H9 (cell line): ENCODE measurements at places on chromosomes 1 and 21. TPM values are rescaled to one million over a fixed set of nuclear protein-coding genes. Genes with fewer than 3 reads are reported as not detected.

DNA sequence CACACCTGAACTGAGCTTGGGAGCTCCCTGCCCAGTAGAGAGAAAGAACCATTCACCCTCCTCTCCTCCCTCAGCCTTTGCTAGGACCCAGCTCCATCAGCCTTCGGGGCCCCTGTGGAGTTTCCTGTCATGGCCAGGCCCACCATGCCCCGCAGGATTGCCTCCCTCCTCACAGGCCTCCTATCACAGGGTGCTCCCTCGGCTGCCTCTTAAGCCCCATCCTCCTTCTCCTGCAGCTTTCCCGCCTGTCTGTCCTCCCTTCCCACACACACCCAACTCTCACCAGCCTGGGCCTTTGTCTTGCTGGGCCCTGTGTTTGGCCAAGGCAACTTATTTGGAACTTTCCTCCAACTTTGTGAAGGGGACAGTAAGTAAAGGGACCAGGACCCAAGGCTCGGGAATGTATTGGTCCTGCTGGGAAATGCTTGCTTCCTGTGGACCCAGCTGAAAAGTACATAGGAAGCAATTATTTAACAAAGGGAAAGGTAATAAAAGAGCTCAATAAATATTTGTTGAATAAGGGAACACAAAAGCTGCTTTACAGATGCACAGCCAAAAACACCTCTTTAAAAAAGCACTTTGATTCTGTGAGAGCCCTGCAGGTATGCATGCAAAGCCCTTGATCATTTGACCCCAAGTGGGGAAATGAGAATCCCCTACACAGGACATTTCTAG, 31.6 kb upstream of the TENT5C start:
- peak; percentile 33 for DNase-seq

GRCh38 chr1:79472067-79472656, 465.6 kb upstream of the ADGRL4 start:
- DNase-seq, result no peak

GRCh38 chr1:205652984-205653383, 21.2 kb upstream of the ELK4 start:
- no peak for DNase-seq

DNA sequence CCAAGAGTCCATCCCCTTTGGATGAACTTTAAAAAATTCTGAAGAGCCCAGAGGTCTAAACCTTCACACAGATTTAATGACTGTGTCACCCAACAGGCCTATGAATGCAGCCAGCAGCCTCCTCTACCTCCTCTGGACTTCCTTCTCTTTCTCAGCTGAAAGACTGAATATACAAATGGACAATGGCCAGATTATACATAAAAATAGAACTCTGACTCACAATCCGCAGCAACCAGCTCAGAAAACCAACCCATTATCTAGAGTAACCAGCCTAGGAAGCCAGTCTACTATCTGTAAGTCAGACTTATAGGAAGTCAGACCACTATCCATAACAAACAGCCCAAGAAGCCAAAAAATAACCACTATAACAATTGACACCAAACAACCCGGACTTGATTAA, 224.5 kb downstream of the ASTN1 start:
- no peak for DNase-seq

GRCh38 chr1:11566042-11566850, 87.3 kb downstream of the DISP3 start:
- DNase-seq, result no peak

- DNase-seq, result no peak
Observed at GRCh38 chr1:27522432-27523336, 32.7 kb upstream of the WASF2 start.

- DNase-seq, result peak; percentile 91
Observed at GRCh38 chr1:178341261-178341956, 155.4 kb downstream of the CLEC20A start.

GRCh38 chr1:246583448-246584185, 17.4 kb downstream of the CNST start:
- no peak for DNase-seq

- no peak for DNase-seq
Observed at GRCh38 chr21:34623516-34623915, 8.6 kb upstream of the RCAN1 start.

- no peak for DNase-seq
Observed at GRCh38 chr21:38196036-38196435, 60.8 kb upstream of the KCNJ15 start.

GRCh38 chr1:51331206-51332100, 1.1 kb upstream of the TTC39A start:
- DNase-seq, result peak; percentile 75

DNA sequence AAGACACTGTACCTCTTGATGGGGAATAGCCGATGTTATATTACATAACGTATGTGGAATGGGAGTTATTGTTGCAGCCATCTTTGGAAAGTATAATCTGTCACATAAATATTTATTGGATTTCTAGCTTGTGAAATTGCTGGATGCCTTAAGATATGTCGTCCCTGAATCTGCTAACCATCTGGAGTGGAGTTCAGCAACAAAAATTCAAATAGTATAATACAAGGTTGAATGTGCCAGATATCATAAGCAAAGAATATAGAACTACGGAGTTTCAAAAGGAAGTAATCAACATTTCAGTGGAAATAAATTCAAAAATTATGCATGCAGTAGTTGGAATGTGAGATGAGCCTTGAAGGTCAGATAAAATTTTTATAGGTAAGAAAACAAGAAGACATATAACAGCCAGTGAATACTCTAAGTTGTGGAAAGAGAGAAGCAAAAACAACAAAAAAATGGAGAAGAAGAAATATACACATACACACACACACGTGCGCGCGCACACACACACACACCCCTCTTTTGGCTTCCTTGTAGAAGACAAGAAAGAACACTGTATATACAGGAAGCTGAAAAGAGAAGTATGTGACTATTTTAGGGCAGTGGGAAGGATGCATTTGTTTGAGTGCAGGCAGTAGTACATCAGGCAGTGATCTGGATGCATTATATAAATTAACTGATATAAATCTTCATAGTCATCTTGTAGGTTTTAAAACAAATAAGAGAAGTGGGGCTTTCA, 516.7 kb downstream of the KCNT2 start:
- DNase-seq, result no peak

GRCh38 chr21:34195335-34195734, 122.0 kb downstream of the MRPS6 start:
- peak; percentile 89 for DNase-seq

- DNase-seq, result no peak
Observed at GRCh38 chr1:70764747-70765146, 282.9 kb downstream of the PTGER3 start.

DNA sequence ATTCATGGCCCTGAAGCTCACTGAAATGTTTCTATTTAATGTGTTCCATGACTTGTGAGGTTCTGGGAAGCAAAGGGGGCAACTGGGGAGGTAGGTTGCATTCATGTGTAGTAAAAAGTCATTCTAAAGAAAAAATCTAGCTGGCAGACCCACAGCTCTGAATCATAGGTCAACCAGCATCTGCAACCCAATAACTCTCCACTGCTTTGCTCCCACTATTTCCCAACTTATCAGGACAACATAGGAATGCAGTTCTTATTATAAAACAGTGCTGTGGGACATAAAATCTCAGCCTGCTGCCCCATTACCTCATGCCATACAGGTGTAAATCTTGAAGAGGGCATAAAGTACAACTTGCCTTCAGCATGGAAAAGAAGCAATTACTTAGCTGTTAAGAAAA, 576.1 kb upstream of the PTBP2 start:
- DNase-seq, result no peak

- no peak for DNase-seq
Observed at GRCh38 chr1:232574077-232574476, 55.9 kb downstream of the SIPA1L2 start.

DNA sequence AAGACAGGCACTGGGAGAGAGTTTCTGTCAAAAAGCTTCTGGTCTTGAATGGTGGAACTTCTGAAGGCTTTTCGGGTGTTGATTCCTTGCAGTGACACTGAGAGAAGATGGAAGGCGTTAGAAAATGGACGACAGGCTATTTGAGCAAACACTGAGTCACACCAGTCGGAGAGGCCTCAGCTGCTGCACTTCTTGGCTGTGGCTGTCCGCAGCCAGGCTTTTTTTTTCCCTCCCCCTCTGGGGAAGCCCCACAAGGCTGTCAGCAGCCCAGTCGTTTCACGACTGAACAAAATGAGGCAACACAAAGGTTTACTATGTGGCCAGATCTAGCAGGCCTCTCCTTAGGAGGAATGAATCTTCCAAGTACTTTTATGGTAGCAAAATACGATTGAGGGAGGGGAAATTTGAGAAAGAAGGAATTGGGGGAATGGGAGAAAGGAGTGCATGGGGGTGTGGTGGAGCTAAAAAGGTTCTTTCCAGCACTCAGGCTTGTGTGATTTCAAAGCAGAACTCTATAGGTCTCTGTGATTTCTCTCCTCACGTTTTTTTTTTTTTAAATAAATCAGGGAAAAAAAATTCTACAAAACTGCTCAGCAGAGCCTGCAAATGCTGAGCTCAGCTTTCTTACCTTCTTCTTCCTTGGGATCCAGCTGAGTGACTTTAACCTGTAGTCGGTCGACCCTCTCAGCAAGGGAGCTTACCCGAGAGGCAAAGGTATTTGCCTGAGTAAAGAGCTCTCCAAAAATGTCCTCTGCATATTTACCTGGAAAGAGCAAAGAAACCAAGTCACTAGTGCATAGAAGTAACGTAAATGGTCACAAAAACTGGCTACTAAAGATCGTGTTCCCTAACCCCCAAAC, 26.1 kb downstream of the GPR3 start:
- no peak for DNase-seq

DNA sequence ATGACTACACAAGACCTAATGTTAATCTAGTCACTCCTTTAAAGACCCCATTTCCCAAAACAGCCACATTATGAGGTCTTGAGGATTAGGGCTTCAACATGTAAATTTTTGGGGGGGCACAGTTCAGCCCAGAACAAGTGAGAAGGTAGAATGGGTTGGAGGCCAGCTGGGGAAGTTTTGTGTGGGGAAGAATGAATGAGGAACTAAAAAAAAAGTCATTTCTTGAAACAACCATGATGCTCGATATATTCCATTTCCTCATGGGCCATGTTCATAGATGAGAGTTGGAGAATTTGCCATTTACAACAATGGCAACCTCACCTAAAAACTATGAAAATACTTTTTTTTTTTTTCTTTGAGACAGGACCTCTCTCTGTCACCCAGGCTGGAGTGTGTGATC, 14.5 kb downstream of the NLRP3 start:
- DNase-seq, result no peak

DNA sequence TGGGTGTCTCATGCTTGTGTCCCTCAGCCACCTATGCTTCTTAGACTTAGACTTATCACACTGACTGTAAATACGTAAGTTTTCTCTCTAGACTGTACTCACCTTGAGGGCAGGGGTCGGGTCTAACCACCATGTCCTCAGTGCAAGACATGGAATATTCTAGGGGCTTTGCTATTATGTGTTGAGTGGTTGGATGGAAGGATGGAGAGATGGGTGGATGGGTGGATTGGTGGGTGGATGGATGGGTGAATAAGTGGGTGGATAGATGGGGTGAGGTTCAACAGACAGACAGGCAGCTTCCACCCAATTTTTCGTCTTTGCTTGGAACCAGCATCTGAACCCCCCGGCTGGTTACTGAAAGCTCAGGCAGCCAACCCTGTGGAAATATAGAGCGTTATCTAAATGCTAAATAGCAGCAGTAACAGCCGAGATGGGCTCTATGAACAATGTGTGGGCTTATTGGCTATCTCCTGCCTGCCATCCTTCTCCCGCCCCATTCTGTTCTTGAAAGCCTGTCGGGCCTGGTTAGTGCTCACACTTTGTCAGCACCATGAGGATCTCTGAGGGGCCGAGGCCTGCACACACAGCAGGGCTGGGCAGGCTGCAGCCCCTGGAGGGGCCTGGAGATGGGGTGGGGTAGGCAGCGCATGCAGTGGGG, 130.7 kb downstream of the ACTL8 start:
- no peak for DNase-seq

DNA sequence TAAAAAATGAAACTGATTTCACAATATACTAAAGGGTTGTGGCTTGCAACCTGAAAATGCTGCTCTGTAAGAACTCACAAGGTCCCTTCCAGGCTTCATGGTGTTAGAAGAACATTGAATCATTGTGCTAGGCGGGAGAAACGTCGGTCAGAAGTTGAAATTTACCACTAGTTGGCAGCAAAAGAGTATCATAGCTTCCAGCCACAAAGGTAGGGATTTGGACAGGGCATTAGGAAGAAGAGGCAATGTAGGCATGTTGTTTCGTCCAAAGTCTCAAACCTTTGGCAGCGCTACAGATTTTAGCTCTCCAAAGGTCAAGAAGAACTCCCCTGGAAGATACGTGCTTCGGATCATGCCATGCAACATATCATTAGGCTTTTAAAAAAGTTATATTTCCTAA, 62.5 kb upstream of the ZP4 start:
- DNase-seq, result peak; percentile 35

GRCh38 chr1:25011275-25011674, 81.2 kb upstream of the RUNX3 start:
- no peak for DNase-seq

GRCh38 chr1:181504399-181504842, 21.1 kb downstream of the CACNA1E start:
- peak; percentile 73 for DNase-seq

The USP24 gene
- 30.8 and 35.3 TPM in 2 replicates for total RNA-seq

The POU3F1 gene
- total RNA-seq, result 5.8 and 7.0 TPM in 2 replicates

The SAMD13 gene
- 0.61 and 0.97 TPM in 2 replicates for total RNA-seq

The LCE1F gene
- total RNA-seq, result not detected in 2 replicates

The GJA5 gene
- 0.33 and 0.39 TPM in 2 replicates for total RNA-seq

The SH3BP5L gene
- total RNA-seq, result 27.6 and 28.8 TPM in 2 replicates

The HEATR1 gene
- total RNA-seq, result 84.8 and 88.2 TPM in 2 replicates
